Hematopoietic multipotent progenitor cell treated with erythropoietin and hydrocortisone succinate and interleukin-3 and kit ligand, for 17 days (in vitro differentiated cells): ENCODE measurements at places on chromosomes 11 and 22.

DNA sequence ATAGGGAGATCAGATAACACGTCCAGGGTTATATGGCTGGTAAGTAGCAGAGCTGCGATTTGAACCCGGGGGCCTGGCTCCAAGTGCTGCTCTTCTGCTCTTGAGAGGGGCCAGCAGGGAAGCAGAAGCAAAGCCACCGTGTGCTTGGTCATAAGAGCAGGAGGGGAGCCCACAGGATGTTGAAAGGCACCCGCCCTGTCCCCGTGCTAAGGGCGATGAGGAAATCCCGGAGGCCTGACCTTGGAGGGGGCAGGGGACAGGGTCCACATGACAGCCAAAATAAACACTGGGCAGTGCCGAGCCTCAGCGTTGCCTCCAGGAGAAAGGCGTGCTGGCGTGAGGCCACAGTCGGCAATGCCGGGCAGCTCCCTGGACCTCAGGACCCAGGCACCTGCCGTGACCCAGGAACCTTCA, 28.8 kb downstream of the TOM1 start:
- no peak for DNase-seq

DNA sequence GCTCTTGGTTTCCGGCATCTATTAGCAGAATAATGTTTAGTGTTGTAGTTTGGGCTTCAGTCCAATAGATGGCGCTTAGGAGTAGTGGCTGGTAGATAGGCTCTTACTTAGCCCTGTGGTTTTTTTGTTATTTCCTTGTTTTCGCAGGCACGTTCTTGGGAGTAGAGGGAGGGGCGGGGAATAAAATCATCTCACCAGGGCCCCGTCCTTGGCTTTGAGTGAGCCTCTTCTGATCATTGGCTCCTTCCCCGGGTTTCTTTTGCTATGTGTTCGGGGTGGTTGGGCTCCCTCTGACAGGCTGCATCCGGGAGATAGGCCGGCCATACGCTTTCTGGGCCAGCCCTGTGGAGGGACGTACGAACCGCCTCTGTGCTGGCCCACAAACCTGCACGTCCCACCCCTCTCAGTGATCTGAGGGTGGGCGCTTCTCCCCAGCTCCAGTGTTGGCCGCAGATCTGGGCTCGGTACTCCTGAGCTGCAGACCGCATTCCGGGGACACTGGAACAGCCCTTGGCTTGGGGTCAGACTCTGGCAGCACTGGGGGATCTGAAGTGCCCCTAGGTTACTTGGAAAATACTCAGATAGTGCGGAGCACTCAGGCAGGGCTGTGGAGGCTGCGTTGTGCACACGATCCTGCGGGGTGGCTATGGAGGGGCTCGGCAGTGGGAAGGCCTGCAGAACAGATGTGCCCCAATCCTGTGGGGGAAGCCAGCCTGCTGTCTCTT, 217.0 kb downstream of the DYNC2H1 start:
- DNase-seq, result peak; percentile 10

DNA sequence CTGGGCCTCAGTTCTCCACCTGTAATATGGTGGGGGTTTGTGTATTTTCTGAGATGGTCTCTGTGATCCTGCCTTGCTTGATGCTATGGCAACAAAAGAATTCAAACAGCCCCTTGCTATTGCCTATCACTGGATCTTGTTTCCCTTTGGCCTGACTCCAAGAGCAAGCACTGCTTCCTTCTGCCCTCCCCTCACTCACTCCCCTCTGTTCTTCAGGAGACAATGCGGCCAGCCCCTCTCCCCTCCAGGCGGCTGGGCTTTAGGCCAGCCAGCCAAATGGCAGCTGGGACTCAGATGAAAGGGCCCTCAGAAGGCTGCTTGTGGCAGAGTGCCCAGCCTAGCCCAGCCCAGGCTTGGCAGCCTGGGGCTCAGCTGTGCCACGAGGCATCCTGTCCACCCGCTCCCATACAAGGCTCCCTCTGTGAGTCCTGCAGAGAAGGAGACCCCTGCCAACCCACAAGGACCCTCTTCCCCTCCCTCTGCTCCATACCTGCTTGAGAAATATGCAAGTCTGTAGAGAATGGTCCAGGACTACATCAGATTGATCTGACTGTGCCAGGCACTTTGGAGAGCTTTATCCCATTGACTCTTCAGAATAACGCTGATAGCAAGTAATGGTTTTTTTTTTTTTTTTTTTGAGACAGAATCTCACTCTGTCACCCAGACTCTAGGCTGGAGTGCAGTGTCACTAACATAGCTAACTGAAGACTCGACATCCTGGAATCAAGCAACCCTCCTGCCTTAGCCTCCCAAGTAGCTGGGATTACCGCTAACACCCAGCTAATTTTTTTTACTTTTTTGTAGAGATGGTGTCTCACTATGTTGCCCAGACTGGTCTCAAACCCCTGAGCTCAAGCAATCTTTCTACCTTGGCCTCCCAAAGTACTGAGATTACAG, 7.6 kb upstream of the KCTD14 start:
- DNase-seq, result no peak

GRCh38 chr22:27487600-27488452, 313.7 kb downstream of the MN1 start:
- DNase-seq, result no peak

- no peak for DNase-seq
Measured at GRCh38 chr22:46902998-46903916, 140.8 kb downstream of the TBC1D22A start.

DNA sequence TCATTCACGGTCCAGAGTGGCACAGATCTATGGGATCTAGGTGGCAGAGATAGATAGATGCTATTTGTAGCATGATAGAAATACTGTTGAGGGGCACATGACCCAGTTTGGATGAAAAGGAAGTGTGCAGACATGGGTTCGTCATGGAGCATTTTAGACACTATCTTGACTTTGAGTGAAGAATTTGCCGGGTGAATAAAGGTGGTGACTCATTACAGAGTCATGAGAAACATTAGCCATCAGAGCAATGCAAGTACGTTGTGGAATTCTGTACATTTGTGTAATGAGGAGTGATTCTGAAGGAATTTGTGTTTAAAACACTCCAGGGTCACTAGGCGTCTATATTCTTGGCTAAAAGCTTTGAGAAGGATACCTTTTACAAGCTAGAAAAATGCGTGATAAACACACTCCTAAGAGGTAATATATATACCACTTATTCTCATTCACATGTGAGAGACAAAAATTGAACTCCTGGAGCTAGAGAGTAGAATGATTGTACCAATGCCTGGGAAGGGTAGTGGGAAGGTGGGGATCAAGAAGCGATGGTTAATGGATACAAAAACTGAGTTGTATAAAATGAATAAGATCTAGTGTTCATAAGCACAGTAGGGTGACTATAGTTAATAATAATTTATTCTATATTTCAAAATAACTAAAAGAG, 593.7 kb upstream of the LUZP2 start:
- DNase-seq, result no peak

DNA sequence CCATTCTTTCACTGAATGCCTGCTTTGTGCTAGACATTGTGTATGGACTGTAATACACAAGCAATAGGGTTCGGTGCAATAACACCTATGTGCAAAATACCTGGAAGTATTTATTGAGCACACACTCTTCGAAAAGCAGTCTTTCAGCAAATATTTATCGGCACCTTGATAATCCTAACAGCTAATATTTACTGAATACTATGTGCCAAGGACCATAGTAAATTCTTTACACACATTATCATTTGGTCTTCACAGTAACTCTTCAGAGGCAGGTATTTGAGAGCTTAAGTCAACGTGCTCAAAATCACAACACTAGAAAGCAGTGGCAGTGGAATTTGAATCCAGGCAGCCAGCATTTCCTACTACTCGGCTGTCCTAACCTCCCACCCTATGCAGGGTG, 2.2 kb downstream of the B3GNT6 start:
- no peak for DNase-seq

DNA sequence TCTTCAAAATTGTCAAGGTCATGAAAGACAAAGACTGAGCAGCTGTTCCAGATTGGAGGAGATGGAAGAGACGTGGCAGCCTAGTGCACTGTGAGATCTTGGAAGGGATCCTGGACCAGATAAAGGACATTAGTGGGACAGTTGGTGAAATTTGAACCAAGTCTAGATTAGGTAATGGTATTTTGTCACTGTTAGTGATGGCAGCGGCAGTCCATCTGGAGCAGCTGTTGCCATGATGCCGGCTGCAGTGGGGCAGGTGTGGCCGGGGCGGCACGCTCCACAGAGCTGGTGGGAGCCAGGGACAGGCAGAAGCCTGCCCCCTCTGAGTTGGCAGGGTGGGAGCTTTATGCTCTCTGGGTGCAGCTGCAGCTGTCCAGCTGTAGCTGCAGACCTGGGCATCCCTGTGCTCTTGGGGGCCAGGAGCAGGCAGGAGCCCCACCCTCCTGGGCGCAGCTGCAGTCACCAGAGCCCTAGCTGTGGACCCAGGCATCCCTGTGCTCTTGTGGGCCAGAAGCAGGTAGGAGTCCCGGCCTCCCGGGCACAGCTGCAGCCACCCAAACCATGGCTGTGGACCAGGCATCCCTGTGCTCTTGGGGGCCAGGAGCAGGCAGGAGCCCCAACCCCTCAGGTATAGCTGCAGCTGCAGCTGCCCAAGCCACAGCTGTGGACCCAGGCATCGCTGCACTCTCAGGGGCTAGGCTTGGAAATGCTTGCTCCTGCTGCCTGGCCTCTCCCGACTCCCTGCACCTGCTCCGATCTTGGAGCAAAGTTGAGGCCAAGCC, 20.7 kb downstream of the DIXDC1 start:
- DNase-seq, result no peak

GRCh38 chr11:133997554-133997953, 40.8 kb upstream of the IGSF9B start:
- DNase-seq, result no peak

- no peak for DNase-seq
Measured at GRCh38 chr11:73343076-73343873, 32.9 kb upstream of the RELT start.

- no peak for DNase-seq
Measured at GRCh38 chr22:12601870-12602779, 2925.9 kb upstream of the OR11H1 start.

DNA sequence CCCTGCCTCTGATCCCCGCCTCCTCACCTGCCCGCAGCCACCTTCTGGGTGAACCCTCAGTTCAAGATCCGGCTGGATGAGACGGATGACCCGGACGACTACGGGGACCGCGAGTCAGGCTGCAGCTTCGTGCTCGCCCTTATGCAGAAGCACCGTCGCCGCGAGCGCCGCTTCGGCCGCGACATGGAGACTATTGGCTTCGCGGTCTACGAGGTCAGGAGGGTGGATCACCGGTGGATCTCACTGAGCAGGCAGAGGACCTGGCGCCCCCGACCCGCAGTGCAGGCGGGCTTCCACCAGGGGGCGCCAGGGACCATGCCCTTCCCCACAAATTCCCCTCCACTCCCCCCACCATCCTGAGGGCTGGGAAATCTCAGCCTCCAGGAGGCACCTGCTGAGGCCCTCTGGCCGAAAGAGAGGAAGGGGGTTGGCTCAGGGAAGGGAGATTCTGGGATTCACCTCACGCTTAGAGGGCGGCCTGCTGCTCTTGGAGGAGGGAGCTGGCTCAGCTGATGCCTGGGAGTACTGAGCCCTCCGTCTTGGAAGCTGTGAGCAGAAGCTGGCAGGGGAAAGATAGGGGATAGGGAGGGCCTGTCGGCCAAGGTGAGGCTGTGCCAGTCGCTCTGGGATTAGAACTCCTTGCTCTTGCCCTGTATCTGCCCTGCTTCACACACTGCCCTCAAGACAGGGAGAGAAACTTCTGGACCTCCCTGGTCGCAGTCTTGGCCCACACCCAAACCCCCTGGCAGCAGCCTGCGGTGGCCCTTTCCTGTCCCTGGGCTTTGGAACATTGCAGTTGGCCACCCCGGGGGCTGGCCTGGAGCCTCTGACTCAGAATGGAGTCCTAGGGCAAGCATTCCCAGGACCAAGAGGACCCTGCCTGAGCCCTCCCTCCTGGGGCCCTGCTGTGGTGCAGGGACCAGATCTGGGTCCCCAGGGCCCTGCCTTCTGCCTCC, 23.2 kb downstream of the CAPN1 start:
- DNase-seq, result peak; percentile 55

DNA sequence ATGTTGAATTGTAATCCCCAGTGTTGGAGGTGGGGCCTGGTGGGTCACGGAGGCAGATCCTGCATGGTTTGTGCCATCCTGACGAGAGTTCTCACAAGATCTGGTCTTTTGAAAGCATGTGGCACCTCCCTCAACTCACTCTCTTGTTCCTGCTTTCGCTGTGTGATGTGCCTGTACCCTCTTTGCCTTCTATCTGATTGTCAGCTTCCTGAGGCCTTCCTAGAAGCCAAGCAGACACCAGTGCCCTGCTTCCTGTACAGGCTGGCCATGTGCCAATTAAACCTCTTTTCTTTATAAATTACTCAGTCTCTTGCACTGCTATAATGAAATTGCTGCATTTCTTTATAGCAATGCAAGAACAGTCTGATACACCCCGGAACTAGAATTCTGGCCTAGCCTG, 13.1 kb downstream of the PTPN5 start:
- DNase-seq, result no peak

- DNase-seq, result no peak
Measured at GRCh38 chr11:119148720-119149017, 183 bp upstream of the ABCG4 start.

DNA sequence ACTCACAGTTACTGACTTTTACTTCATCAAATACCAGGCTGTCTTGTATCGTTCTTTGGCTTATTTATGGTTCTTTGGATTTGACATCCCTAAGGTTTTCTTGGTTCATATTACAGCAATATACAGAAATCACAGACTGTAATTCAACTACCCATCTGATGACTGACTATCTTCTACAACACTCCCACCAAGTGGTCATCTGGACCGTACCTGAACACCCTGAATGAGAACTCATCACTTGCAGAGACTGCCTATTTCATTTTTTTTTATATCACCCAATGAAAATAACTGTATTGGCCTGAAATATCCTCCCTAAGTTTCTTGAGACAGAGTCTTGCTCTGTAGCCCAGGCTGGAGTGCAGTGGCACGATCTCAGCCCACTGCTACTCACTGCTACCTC, 9.5 kb upstream of the UPB1 start:
- DNase-seq, result no peak

DNA sequence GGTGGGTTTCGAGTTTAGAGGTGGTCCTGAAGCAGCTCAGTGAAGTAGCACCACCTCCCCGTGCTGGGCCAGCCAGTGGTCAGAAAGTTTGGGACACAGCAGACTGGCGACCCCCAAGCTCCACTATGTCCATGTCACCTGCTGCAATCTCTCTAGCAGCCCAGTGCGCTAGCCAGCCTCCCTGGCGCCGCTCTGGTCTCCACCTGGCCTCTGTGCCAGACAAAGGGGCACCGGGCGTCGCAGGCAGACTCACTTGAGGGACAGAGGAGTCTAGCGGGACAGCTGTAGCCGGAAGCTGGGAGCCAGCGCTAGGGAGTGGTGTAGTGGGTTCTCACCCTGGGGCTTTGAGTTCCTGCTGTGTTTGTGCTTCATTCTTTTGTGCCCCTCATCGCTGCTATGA, 25.5 kb downstream of the MYBPC3 start:
- no peak for DNase-seq

- DNase-seq, result no peak
Measured at GRCh38 chr22:17201285-17201945, 17.8 kb downstream of the ADA2 start.

GRCh38 chr11:48111891-48112290, 104.7 kb upstream of the OR4B1 start:
- no peak for DNase-seq
